Suppressor macrophage (primary cell): ENCODE measurements at places on chromosomes 6 and 20.
A peak's percentile ranks its signal among the peaks of the same experiment; 100 is the strongest.

GRCh38 chr6:163756079-163756478, 341.6 kb downstream of the QKI start:
- peak; percentile 91 for DNase-seq

GRCh38 chr6:110703010-110703905, 112.0 kb downstream of the CDK19 start:
- no peak for DNase-seq

DNA sequence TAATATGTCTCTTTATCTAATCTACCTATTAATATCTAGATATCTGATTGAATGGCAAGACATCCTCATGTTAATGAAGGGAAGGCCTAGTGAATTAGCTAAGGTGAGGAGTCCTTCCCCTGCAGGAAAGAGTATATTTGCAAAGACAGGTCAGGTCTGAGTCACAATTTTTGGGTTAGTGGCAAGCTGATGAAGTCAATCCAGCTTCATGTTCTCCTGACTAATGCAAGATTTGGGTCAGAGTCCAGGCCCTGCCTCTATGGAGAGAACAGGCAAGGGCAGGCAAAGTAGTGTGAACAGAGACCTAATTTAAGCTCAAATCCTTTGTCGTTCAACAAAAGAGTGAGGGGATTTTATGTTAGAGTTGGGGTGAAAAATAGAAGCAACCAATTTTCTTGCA, 496.7 kb downstream of the BMP2 start:
- DNase-seq = no peak

DNA sequence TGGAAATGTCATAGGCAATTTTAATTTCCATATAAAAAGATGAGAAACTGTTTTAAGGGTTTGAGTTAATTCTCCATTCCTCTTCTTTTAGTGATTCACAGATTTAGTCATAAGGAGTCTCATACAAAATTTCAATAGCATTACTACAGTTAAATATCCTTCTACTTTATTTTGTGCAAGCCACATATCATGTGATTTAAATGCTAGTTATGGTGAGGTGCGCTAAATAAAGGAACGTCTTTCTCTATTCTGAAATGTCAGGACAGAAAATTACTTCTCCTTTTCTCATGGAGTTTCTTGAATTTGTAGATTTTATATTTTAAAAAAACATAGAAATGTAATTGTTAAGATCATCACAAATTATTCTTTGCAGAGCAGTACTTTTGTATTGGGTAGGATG, 50.0 kb upstream of the SUPT3H start:
- no peak for DNase-seq

DNA sequence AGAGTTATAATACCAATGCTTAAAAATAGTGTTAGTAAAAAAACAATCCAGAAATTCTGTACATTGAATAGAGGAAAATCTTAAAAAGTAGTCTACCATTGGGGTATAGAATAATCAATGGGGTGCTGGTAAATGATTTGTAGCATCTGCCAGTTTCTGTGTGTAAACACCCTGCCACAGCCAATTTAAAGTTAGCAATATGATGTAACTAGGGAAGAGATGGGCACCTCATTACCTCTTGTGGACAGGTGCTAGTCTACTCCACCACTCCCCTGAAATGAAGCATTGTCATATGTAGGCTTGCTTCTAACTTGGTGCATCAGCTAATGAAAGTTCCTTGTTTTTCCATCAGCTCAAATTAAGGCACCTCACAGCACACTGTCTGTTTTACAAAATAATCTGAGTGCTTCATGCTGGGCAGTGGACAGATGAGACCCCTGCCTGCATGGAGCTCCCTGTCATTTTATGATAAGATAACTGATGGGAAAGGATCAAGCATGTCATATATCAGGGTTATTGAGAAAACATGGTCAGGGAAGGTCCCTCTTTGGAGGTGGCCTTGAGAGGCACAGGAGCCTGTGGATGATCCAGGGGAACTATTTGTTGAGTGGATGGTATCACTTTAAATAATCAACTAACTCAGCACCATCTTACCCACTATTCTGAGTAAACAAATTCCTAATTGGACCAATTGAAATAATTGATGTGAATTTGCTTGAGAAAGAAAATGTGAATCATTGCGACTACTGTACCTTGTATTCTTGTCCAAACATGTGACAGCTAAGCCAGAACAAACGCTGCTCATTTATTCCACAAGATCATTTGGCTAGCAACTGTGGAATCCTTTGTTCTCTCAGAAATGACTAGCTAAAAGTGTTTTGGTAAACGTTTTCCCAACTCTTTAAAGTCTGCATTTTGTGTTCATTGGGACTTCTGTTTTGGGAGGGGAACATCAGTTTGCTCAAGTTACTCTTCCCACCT, 45.9 kb upstream of the CSE1L start:
- no peak for DNase-seq
